ENCODE measurements at places on chromosomes 5 and 9.
A peak's percentile ranks its signal among the peaks of the same experiment; 100 is the strongest.

DNA sequence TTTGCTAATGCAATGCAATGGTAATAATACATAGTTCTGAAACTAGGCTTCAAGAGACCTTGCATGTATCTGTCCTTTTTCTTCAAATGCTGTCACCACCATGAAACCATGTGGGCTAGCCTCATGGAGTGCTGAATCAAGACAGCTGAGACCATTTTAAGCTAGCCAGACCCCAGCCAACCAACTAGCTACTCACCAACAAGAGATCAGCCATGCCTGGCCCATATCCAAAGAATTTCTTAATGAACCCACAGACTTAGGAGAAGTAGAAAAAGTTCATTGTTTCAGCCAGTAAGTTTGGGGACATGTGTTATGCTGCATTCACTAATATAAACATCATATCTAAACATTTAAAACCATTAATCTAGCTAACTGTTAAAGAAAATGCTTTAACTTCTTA, 139.8 kb upstream of the EDIL3 start:
- no peak for DNase-seq

DNA sequence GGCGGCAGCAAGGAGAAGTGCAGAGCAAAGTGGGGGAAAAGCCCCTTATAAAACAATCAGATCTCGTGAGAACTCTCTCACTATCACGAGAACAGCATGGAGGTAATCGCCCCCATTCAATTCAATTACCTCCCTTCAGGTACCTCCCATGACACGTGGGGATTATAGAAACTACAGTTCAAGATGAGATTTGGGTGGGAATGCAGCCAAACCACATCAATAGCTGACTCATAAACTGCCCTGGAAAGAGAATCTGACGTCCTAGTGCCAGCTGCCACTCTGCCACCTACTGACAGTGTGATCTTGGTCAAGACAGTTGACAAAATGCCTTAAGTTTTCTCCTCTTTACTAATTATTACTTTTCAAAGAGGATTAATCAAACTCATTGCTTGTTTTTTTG, 128.3 kb downstream of the GPBP1 start:
- DNase-seq: peak; percentile 14

DNA sequence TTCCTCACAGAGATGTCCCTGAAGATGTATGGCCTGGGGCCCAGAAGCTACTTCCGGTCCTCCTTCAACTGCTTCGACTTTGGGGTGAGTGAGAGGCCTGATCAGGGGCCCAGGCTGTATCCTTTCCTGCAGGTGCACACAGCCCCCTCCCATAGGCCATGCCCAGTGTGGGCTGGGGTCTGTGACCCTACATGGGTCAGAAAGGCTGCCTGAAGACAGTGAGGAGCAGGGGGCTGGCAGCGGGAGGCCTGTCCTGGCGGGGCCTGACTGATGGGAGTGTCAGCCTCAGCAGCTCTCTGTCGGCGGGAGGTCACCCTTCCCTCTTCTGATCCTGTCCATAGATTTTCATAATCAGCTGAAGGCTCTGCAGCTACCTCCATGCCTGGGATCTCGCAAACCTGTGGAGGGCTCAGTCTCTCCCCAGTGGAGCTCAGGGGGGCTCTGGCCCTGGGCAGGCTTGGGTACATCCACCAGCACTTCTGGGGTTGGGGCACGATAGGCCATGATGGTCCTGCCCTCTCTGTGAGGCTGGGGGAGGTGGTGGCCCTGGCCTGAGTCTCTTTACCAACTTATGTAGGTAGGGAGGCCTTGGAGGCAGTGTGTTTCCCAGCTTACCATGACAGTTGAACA, 98.5 kb downstream of the CACNA1B start:
- no peak for DNase-seq

DNA sequence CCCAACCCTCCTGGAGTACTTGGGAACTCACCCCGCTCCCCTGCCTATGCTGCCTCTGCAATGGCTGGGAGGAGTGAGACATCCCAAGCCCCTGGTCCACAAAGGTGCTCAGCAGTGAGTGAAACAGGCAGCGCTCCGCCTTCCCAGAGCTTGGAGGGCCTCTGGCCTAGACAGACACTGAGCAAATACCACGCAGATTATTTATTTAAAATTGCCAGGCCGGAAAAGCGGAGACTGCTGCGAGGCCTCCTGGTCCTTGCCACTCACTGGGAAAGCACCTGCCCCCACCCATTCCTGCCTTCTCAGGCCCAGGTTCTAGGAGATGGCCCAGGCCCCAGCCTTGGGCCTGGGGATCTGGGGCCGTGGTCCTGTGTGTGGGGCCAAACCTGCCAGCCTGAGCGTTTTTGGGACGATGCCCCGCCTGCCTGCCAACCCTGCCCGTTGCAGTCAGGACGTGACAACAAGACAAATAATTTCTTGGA, 17.4 kb downstream of the FGF18 start:
- no peak for DNase-seq

- no peak for DNase-seq
Observed at GRCh38 chr9:133632806-133633680, 3.1 kb upstream of the DBH start.

- DNase-seq: no peak
Observed at GRCh38 chr5:179374506-179375235, 29.4 kb upstream of the ADAMTS2 start.

DNA sequence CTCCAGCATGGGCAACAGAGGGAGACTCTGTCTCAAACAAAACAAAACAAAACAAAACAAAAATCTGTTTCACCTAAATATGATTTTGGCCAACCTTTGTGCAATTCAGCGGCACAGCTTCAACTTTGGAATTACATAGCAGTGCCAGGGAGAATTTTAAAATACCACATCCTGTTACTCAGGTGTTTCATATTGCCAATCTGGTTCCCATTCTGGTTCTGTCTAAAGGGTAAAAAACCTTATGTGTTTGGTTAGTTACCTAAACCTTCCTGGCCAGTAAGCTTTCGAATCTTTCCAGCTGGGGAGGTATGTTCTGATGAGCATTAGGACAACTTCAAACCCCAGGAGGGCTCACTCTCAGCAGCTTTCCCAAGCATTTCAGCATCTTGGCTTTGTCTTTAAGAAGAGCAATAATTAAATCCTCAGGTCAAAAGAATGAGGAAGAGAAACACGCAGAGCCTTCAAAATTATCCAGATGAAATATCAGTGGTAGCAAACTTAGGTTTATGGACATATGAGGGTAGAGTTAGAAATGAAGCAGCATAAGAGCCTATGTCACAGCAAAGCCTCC, 2.7 kb downstream of the DAB2 start:
- no peak for DNase-seq

DNA sequence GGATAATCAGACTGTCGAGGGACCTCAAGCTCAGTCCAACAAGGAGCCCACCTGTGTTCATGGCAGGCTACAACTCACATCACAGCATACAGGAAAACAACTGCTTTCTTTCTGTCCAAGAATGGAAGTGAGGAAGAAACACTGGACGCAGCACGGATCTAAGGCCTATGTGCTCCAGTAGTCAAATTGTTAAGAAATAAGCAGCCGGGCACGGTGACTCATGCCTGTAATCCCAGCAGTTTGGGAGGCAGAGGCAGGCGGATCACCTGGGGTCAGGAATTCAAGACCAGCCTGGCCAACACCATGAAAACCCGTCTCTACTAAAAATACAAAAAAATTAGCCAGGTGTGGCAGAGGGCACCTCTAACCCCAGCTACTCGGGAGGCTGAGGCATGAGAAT, 427.8 kb downstream of the BNC2 start:
- no peak for DNase-seq

- no peak for DNase-seq
Observed at GRCh38 chr5:68258531-68258930, 43.0 kb downstream of the PIK3R1 start.
